ENCODE measurements at places on chromosomes 7 and 10.

DNA sequence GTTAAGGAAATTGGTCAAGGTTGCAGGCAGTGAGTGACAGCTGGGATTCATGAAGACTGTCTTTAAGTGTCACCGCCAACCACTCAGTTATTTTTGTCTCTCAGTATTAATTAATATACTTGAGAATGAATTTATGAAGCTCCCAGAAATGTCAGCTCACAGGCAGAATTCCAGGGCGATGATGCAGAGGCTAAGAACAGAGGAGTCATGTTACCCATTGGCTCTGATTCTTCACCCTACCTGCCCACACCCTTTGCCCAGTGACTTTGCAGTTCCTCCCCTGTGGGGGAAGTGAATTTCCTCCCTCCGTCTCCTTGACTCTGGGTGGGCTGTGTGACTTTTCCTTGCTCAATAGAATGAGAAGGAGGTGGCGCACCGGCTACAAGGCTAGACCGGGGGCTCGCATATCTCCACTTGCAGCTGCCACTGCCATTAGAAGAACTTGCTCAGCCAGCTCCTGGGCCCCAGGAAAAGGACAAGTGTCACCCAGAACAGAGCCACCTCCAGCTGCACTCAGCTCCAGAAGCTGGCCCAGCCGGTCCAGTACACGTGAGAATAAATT, 157.1 kb upstream of the PRKCQ start:
- no peak for DNase-seq

DNA sequence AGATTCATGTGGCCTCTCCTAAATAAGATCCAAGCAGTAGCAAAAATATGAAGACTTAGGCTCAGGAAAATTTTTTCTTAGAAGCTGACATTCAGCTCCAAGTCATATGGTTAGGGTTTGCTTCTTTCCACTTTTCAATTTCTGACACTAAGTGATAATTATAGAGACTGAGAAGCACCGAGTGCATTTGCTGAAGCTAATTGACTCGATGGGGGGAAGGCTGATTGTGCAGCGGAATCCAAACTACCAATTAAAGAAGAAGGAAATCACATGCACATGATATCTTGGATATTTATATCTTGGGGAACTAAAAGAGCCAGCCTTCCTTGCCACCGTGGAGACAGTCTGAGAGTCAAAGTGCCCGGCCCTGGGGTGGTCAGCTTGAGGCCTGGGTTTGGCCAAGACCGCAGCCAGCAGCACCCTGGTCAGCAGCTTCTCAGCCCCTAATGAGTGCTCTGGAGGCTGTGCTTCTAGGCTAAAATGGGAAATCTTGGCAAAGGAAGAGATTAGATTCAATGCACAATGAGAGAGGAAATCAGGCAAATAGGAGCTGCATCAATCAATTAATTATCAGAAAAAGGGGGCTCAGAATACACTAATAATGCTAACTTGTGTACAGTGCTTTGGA, 589.3 kb downstream of the NRG3 start:
- DNase-seq: peak; percentile 44

- DNase-seq: no peak
Measured at GRCh38 chr10:22219308-22219707, 1.5 kb upstream of the EBLN1 start.

DNA sequence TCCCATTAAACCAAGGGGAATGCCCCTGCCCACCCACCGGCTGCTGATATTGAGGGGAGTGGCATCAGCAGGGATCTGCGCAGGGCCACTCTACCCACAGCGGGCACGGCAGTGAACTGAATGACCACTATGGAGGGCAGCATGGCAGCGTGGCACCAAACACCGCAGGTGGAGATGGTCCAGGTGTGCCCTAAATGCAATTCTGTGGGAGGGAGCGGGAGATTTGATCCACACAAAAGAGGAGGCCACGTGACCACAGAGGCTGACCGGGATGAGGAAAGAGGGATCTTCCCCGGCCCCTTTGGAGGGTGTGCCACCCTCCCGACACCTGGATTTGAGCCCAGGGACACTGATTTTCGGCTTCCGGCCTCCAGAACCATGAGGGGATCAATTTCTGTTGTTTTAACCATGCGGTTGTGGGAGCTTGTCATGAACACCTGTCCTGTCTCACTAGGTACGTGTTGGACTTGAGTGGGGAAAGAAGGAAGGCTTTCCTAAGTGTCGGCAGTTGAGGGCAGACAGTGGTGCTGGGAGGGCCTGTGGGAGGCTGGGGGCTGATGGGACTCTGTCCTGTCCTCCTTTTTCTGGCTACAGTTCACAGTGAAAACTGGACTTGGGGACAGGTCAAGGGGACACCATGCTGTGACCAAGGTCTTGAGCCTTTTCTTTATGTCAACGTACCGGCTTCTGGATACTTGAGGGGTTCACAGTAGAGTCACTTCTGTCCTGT, 66.1 kb downstream of the CFAP46 start:
- no peak for DNase-seq

DNA sequence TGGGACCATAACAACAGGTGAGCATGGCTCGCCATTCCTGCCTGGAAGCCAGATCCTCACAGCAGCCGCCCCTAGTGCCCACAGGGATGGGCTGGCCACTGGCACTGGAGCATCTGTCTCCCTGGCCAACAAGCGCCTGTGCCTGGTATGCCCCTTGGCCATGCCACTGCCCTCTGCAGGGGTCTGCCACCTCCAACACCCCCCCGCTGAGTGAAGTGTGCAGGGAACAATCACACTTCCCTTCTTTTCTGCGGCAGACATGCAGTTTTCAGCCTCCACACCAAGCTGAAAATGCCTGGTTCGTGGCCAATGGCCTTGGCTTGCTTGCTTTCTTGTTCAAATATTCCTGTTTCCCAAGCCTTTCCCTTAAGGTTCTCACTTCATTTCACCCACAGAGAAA, 50.7 kb downstream of the HSPA12A start:
- DNase-seq: no peak

DNA sequence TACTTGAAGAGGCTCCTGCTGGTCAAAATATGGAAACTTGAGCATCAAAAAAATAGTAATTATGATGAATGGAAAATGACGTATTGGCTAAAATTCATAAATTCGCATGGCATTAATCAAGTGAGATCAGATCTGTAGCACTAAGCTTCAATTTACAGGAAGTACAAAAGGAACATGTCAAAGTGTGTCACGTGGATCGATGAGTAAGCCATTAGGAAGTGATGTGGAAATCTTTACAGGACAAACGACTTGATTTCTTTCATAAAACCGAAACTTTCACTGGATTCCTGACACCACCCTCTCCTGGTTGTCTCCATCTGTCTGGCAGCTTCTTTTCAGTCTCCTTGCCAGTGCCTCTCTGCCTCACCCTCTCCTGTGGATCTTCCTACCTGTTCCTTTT, 25.8 kb downstream of the AKR1C8 start:
- DNase-seq: no peak

DNA sequence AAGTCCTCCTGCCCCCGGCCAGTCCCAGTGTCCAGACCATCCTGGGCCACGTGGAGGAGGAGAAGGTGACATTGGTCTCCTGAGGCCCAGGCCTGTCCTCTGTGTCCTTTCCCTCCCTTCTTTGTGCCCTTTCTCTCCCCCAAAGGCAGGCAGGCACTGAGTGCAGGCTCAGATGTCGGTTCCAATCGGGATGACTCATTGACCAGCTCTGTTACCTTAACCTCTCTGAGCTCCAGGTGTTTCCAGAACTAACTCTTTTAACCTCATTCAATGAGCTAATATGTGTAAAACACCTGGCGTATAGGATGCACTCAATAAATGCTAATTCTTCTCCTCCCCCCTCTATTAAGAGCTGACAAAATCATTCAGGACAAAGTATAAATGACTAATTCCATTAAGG, 25.7 kb downstream of the MACROH2A2 start:
- no peak for DNase-seq

DNA sequence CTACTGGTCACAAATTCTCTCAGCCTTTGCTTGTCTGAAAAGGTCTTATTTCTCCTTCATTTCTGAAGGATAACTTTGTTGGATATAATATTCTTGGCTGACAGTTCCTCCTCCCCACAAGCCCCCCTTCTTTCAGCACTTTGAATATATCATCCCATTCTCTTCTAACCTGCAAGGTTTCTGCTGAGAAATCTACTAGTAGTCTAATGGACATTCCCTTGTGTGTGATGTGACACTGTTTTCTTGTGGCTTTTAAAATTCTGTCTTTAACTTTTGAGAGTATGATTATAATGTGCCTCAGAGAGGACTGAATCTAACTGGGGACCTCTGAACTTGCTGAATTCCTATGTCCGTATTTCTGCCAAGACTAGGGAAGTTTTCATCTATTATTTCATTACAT, 104.3 kb downstream of the RSU1 start:
- DNase-seq: no peak

DNA sequence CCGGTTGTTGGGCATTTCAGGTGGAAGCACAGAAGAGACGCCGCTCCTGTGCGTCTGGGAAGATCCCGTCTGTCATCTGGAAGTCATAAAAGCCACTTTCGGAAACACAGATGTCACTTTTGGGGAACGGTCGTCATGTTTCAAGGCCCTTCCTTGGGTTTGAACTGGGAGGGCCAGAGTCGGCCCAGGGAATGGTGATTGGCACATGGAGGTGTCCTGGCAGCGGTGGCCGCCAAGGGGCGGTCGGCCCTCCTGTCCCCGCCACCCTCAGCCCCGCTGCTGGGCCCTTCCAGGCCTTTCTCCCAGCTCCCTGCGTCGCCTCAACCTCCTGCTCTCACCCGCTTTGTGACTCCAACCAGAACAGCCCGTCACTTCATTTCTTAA, 115.2 kb upstream of the SFMBT2 start:
- DNase-seq: no peak

GRCh38 chr7:152851326-152851725, 91.8 kb downstream of the ACTR3B start:
- DNase-seq: no peak

- no peak for DNase-seq
Measured at GRCh38 chr7:29538389-29538788, 25.2 kb upstream of the PRR15 start.

- no peak for DNase-seq
Measured at GRCh38 chr10:114003161-114003941, 40.3 kb upstream of the ADRB1 start.

DNA sequence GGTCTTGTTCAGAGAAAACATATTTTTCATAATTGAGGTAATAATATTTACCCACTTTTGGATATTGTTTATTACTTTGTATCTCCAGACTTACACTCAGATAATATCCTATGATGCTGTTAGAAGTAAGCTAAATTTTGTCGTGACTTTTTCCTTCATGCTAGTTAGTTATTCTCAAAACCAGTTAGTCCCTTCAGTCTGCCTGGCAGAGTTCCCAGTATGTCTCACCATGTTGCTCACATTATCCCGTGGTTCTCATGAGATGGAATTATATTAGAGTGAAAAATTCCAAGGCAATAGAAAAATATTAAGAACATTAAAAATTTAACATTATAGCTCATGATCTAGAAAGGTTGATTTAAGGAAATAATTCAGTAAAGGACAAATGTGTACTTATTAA, 81.5 kb upstream of the SMIM30 start:
- no peak for DNase-seq

GRCh38 chr7:20681258-20681882, 65.9 kb downstream of the ABCB5 start:
- no peak for DNase-seq

DNA sequence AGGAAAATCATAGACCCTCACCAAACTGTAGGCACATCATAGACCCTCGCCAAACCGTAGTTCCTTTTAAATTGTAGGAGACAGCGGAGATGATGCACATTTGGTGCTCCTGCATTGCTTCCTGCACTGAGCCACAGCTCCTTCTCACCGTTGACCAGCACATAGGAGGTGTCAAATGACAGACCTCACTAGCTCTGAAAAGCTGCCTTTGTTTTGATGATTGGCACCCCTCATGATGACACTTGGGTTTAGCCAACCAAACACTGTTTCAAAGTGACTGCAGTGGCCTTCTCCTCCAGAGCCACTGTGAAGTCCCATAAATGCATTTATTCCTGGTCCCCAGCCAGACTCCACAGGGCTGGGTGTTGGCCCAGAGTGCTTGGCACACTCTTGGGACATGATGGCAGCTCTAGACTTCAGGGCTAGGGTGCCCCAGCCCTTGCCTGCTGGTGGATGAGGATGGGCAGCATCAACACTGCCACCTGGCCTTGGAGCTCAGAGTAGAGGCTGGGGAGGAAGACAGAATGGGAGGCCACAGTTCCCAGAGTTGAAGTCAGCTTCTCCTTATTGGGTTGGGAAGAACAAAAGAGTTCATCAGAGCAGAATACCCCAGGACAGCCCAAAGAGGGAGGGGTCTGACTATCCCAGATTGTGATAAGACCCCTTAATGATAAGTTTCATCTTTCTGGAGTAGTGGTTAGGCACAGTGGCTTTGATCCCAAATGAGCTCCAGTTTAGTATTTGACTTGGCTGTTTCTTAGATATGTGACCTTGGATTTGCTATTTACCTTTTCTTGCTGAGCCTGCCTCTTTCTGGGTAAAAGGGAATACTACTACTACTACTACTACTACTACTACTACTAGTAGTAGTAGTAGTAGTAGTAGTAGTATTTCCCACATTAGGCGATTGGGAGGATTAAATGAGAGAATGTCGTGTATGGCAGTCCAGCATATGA, 75.3 kb downstream of the MTPN start:
- no peak for DNase-seq

DNA sequence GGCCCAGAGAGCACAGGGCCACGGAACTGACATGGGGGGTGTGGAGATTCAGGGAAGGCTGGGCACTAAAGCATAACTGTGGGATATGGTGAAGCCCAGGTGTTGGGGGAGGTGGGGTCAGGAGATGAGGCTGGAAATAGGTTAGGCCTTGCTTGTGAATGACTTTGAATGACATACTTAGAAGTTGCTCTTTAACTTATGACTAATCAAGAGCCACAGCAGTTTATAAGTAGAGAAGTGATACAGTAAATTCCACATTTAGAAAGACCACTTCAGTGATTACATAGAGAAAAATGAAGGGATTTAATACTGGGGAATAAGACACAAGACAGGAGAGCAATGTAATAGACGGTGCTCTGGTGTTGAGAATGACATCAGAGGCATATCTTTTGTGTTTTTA, 120.8 kb upstream of the SEC61G start:
- no peak for DNase-seq

GRCh38 chr10:87674943-87675342, 15.3 kb downstream of the PAPSS2 start:
- no peak for DNase-seq

- DNase-seq: no peak
Measured at GRCh38 chr10:15879058-15879457, 18.8 kb upstream of the MINDY3 start.

DNA sequence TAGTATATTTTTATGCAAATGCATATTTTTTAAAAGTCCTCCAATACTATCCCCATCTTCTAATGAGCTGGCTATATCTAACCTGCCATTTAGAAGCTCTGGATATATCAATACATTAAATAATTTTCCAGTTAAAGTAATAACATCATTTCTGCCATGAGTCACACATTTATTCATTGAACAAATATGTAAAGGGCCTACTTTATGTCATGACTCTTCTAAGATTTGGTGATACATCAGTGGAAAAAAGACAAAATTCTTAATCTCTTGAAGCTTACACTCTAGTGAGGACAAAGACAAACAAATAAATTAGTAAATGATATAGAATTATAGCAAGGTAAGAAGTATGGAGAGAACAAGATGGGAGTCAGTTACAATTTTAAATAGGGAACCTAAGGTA, 716.8 kb upstream of the LRRTM3 start:
- no peak for DNase-seq
